ENCODE measurements at places on chromosomes 3 and 15. TPM values are rescaled to one million over a fixed set of nuclear protein-coding genes. Genes with fewer than 3 reads are reported as not detected.

- no peak for DNase-seq
These were observed 154.4 kb downstream of the TUSC7 start for GRCh38 chr3:116863822-116864589.

The B2M gene
- 1,733 TPM for total RNA-seq

- DNase-seq, result no peak
These were observed 48.5 kb upstream of the RAB6B start for GRCh38 chr3:133944181-133944580.

The GABRB3 gene
- total RNA-seq, result 7.4 TPM

DNA sequence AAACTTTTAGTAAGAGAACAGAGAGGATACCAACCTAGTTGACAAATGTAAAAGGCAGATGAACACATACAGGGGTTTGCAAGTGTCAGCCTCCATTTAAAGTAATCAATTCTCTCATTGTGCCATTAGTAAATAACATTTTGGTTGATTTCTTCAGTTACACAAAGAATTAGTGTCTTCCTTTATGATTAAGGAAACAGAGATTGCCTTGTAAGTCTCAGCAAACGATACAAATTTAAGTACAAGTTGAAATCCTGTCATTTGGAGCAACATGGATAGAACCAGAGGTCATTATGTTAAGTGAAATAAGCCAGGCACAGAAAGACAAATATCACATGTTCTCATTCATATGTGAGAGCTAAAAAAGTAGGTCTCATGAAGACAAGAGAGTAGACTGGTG, 26.1 kb downstream of the MYO5A start:
- DNase-seq, result no peak

The RTP3 gene
- not detected for total RNA-seq

DNA sequence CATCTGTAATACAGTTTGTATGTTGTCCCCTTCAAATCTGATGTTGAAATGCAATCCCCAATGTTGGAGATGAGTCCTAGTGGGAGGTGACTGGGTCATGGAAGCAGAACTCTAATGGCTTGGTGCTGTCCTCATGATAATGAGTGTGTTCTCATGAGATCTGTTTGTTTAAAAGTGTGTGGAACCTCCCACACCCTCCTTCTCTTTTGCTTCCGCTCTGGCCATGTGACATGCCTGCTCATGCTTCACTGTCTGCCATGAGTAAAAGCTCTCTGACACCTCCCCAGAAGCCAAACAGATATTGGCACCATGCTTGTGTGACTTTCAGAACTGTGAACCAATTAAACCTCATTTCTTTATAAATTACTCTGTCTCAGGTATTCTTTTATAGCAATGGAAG, 794.0 kb upstream of the CFAP20DC start:
- no peak for DNase-seq

The PLSCR2 gene
- total RNA-seq, result not detected

DNA sequence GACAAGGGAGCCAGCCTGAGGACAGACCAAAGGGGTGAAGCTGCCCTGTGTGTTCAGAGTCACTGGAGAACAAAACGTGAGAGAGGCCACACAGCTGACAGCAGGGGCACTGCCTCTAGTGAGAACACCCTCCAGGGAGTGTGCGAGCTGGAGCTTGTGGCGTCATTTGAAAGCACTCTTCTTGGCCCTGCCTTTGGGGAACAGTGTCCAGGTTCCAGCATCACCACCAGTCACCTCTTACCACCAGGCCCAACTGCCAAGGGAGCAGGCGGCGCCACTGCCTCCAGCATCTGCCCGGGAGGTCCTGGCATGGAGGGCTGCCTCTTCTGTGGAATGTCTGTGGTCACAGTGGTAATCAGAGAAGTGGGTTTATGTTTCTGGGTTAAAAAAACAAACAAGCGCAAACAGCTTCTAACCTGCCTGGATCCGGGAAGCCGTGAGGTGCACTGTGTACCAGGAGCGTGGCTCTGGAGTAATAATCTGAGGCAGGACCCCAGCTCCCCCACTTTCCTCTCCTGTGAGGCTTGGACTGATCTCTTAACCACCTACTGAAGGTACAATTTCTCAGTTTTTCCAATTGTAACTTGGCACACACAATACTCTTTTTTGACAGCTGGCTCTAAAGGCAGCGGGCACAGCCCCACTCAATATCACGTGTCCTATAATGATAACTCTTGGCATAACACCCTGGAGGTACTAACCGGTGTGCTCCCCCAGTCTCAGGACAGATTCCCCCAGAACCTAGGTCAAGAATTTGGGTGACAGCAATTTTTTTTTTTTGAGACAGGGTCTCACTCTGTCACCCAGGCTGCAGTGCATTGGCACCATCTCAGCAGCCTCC, 32.2 kb upstream of the CDCP1 start:
- peak; percentile 90 for DNase-seq

- no peak for DNase-seq
These were observed 48.2 kb upstream of the FHIT start for GRCh38 chr3:61299343-61300005.

The ZNF774 gene
- total RNA-seq, result 1.6 TPM

GRCh38 chr3:183558495-183558894, 3.0 kb upstream of the KLHL6 start:
- no peak for DNase-seq

- DNase-seq, result no peak
These were observed 223.7 kb downstream of the FMN1 start for GRCh38 chr15:32970847-32971246.

The LHFPL4 gene
- not detected for total RNA-seq

GRCh38 chr3:129304962-129305222, 26.2 kb downstream of the HMCES start:
- no peak for DNase-seq

The PLAAT1 gene
- total RNA-seq, result not detected

DNA sequence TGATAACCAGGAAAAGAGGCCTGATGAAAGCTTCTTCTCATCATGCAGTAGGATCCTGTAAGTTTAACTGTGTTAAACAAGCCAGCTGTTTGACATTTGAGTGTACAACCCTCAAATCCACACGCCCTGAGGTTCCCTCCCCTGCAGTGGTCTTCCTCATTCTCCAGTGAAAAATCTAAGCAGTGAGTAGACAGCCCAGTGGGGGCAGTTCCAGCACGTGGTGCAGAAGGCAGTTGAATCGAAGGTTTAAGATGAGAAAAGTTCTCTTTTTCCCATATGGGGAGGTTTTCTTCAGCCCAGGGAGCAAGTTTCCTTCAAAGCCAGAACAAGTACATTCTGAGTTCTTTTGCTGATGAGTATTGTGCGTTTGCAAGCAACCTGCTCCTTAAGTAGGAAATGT, 174.5 kb downstream of the NR2F2 start:
- peak; percentile 40 for DNase-seq

GRCh38 chr3:49132437-49133225, at the start of gene LAMB2:
Gene LAMB2, minus strand, starts transcription at chr3:49133050. Its CDS starts 183 bp downstream, at chr3:49132867.
- peak; percentile 90 for DNase-seq

DNA sequence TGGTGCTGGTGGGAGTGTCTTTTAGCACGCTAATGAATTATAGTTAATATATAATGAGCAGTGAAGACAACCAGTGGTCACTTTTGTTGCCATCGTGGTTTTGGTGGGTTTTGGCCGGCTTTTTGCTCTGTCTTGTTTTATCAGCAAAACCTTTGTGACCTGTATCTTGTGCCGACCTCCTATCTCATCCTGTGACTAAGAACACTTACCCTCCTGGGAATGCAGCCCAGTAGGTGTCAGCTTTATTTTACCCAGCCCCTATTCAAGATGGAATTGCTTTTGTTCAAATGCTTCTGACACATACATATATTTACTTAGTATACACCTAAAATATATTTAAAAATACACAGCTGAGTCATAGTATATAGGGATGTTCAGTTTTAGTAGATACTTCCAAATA, 770.3 kb downstream of the PDCD6IP start:
- no peak for DNase-seq

GRCh38 chr3:169578381-169579024, 85.0 kb downstream of the MECOM start:
- no peak for DNase-seq

GRCh38 chr15:101058735-101059134, 139.6 kb downstream of the LRRK1 start:
- DNase-seq, result peak; percentile 8

The PFN2 gene
- 429 TPM for total RNA-seq

All from osteocyte (in vitro differentiated cells).